ENCODE measurements at places on chromosomes 16 and 17. TPM values are rescaled to one million over a fixed set of nuclear protein-coding genes. Genes with fewer than 3 reads are reported as not detected.
A peak's percentile ranks its signal among the peaks of the same experiment; 100 is the strongest.

The FBXL19 gene
- 4.1 TPM for total RNA-seq

DNA sequence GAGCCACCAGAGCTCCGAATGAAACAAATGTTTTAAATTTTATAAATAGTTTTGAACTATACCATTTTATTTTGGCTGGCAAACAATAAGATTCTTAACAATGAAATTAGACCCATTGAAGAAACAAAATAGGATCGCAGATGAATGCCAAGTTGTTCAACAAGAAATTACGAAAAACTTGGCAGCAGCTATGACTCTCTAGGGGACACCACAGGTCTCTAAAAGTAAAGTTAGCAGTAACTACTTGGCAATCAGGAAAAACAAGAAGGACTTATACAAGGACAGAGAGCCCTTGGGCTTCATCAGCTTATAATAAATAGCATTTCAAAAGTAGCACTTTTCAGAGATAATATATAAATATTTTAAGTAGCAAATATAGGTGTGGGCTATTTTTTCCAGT, 603.8 kb upstream of the PSMD7 start:
- DNase-seq, result no peak

GRCh38 chr16:8730335-8730915, 56.0 kb downstream of the ABAT start:
- DNase-seq, result no peak

- no peak for DNase-seq
Observed at GRCh38 chr16:61435346-61435745, 600.9 kb downstream of the CDH8 start.

DNA sequence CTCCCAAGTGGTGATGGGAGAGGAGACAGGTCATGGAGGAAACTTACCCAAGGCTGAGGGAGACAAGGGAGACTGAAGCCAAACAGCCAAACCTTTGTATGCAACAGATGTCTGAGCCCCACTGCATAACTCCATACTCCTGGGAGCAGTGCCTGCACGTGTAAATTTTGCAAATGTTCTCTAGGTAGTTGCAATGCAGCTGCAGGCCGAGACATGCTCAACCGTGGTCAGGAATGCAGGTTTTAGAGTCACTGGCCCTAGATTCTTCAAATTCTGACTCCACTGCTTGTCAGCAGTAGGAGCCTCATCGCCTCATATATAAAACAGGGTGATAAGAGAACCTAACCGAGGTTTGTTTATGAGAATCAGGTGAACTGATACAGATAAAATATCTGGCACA, 11.5 kb downstream of the DYNLRB2 start:
- no peak for DNase-seq

GRCh38 chr17:5511401-5512225, 25.2 kb downstream of the MIS12 start:
- DNase-seq, result no peak

- DNase-seq, result no peak
Observed at GRCh38 chr17:81538651-81539570, 10.7 kb downstream of the FSCN2 start.

The MILR1 gene
- 1.2 TPM for total RNA-seq

The CTRB1 gene
- total RNA-seq, result not detected

The CLEC10A gene
- 1.9 TPM for total RNA-seq

The DYNLRB2 gene
- not detected for total RNA-seq

DNA sequence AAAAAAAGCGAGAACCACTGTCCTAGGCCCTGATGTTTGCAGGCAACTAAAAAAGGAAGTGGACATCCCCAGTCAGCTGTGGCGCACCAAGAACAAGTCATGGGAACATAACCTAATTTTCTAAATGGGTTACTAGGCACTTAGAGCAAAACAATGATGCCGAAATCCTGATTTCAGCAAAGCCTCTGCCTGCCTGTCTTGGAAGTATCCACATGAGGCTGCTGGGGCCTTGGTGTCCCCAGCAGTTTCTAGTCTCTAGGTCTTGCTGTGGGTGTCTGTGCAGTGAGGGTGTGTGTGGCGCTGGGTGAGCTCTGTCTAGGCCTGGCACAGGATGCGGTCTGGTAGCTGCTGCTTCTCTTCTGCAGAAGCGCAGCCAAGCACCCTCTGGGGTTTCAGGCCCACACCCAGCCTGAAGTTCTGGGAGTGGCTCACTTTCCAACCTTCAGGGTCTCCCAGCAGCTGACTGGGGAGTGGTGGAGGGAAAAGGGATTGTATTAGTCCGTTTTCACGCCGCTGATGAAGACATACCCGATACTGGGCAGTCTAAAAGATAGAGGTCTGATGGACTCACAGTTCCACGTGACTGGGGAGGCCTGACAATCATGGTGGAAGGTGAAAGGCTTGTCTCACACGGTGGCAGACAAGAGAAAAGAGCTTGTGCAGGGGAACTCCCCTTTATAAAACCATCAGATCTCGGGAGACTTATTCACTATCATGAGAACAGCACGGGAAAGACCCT, 21.1 kb downstream of the STH start:
- DNase-seq, result no peak

The CA10 gene
- not detected for total RNA-seq

GRCh38 chr16:26087091-26087490, 395.3 kb downstream of the HS3ST4 start:
- no peak for DNase-seq

DNA sequence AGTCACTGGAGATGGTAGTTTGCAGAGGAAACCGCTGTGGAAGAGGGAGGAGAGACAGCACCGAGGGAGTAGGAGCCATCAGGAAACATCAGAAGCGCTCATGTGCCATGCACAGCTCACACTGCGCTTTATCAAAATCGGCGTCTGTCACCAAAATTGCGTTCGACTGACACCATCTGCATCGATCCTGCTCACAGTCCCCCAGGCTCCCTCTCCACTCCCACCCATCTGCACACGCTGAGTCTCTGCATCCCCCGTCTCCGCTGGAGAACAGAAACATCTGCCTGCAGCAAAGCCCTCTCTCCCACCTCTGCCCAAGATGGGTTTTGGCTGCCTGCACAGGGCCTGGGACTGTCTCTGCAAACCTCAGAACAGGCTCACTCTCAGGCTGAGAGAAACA, 187.5 kb upstream of the RPL38 start:
- no peak for DNase-seq

The ANKRD40CL gene
- total RNA-seq, result not detected

GRCh38 chr16:25912321-25912720, 220.6 kb downstream of the HS3ST4 start:
- no peak for DNase-seq

The ENPP7 gene
- not detected for total RNA-seq

The TNFSF13 gene
- total RNA-seq, result 5.0 TPM

DNA sequence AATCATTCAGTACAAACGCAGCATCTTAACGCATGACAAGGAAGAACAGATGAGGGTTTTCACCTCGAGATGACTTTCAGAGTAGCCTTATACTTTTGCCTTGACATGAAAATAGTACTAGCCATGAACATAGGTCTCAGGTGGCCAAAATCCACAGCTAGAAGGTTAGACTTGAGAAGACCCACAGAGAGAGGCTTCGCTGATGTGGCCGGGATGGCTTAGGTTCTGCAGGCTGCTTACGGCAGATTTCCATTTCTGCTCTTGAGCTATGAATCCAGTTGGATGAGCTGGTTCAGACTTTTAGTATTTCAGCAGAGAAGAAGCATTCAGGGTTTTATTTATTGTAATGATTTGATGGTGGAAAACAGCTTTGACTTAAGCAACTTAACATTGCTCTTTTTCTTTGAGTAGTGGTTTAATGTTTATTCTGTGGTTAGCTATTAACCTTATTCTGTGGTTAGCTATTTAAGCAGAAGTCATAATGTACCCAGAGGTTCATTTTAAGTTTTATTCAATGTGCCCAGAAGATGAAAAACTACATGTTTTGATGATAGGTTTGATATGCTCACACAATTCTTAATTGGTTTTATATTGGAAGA, 7.6 kb downstream of the KRT24 start:
- DNase-seq, result no peak

GRCh38 chr16:52721331-52721730, 174.4 kb upstream of the TOX3 start:
- DNase-seq, result no peak

The DNAH2 gene
- 0.10 TPM for total RNA-seq

DNA sequence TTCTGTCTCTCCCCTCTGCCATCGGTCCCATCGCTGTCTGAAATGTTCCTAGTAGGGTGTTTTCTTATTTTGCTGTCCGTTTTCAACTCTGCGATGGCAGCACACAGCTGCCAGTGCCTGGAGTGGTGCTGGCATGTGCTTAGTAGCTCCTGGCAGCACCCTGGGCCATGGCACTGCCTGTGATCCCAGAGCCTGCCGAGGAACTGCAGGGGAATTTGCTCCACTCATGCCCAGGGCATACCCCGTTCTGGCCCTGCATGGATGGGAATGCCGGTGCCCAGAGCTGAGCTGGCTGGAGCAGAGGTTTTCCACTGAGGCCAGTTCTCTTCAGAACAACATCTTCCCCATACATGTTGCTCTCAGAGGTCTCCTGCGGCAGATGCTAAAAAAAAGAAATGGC, 43.1 kb downstream of the GPT2 start:
- peak; percentile 66 for DNase-seq

DNA sequence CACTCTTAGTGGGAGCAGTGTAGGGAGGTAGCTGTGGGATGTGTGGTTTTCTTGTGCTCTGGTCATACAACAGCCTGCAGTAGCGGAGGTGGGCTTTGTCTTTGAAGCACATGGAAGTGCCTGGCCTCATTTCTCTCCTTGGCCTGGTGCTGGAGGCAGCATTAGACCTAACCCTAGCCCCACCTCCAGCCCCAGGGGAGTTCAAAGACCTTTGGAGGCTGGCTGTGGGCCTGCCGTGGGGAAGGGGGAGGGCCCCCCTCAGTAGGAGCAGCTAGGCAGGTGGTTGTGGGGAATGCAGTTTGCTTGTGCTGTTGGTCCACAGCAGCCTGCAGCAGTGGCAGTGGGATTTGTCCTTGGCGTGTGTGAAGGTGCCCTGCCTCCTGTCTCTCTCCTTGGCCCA, 91.7 kb downstream of the BCAS3 start:
- DNase-seq, result no peak

The CCL17 gene
- total RNA-seq, result not detected

DNA sequence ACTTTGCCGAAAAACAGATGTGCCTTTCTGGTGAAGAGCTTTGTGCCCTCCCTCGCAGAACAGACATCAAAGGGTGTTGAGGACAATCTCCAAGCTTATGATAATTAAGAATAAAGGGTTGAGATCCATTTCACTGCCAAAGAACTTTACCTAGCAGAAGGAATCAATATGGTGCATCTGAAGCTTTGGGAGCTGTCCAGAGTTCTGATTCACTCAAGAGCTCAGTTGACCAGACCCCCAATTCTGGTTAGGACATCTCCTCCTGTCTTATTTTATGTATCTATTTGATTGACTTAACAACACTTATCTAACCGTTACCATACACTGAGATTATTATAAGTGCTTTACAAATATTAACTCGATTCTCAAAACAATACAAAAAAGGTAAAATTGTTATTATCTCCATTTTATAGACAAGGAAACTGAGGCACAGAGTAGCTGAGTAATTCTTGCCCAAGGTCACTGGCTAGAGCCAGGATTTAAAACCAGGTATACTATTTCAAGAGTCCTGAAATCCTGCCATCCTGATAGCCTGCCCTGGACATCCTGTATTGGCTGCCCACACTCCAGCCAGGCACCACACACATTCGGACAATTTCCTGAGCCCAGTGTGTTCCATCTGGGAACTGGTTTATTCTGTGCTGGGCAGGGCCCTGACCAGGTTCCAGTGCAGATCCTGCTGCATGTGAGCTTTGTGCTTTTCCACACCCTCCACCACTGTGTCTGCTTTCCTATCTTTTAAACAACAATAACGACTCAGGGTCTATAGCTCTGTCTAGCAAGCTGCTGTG, 29.8 kb downstream of the PITPNM3 start:
- DNase-seq, result no peak

The CD300H gene
- not detected for total RNA-seq

DNA sequence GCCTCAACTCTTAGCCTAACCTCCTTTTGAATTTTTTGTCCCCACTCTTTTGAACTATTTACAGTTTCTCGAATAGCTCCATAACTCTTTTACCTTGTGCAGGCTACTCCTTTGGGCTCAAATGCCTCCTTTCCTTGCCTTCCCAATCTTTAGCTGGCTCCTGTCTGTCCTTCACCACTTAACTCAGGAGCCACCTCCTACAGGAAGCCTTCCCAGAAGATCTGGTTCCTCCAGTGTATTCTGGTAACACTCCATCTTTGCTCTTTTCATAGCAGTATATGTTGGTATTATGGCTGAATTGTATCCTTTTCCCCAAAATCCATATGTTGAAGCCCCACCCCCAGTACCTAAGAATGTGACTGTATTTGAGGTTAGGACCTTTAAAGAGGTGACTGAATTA, 9.0 kb upstream of the GRB2 start:
- DNase-seq, result no peak

DNA sequence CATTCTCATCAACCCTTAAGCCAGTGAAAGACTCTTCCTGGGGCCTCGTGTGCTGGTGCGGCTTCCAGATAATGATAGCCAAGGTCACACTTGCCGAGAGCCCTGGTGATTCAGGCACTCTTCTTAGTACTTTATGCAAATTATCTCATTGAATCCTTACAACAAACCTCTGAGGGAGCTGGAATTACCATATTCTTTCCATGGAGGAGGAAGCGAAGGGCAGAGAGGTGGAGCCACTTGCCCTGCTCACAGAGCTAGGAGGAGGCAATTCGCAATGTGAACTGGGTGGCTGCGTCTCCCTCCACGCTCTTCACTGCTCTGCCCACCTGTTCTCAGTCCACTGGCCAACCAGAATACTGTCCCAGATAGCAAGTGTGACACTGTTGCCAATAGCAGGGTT, 409.7 kb downstream of the SNX29 start:
- no peak for DNase-seq

- no peak for DNase-seq
Observed at GRCh38 chr17:57459286-57459915, 203.1 kb downstream of the MSI2 start.

GRCh38 chr16:79600638-79601091, at the start of gene MAF:
TSS of gene MAF (minus strand) at chr16:79600737. CDS start at chr16:79599902, 835 bp downstream.
- peak; percentile 93 for DNase-seq

GRCh38 chr16:58393138-58393504, 850 bp downstream of the GINS3 start:
- DNase-seq, result no peak

GRCh38 chr17:45791935-45792334, 7.8 kb downstream of the CRHR1 start:
- no peak for DNase-seq

GRCh38 chr17:17605729-17606088, 14.2 kb upstream of the PEMT start:
- DNase-seq, result no peak

DNA sequence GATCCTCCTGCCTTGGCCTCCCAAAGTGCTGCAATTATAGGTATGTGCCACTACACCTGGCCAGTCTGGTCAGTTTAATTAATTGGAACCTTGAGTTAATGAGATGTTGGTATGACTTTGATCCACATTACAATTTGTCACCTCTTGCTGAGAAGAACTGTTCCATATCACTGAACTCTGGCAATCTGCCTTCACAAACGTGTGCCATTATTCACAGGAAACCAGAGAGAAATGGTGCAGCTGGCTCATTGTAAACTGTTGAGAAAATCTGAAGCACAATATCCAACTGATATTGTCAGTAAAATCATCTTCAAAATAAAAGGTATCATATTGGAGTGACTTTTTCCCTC, 39.3 kb upstream of the YPEL2 start:
- DNase-seq, result no peak

GRCh38 chr16:47477679-47478078, 16.5 kb downstream of the PHKB start:
- DNase-seq, result no peak

The NPIPB9 gene
- 1.2 TPM for total RNA-seq

The FBXO39 gene
- total RNA-seq, result 0.34 TPM

Data from psoas muscle (tissue), 8 donors.